Motor neuron (in vitro differentiated cells): ENCODE measurements at places on chromosomes 5 and 9. TPM values are rescaled to one million over a fixed set of nuclear protein-coding genes. Genes with fewer than 3 reads are reported as not detected.

Gene PTGES
- 0.55 and 0.79 TPM in 2 replicates for total RNA-seq

Gene IFNB1
- total RNA-seq, result 0.43 and 0.89 TPM in 2 replicates

GRCh38 chr5:138601444-138601843 lies 26.2 kb upstream of the HSPA9 start:
- no peak for ATAC-seq

- ATAC-seq, result no peak
Measured at GRCh38 chr9:121568343-121569265, 69.0 kb upstream of the GGTA1 start.

DNA sequence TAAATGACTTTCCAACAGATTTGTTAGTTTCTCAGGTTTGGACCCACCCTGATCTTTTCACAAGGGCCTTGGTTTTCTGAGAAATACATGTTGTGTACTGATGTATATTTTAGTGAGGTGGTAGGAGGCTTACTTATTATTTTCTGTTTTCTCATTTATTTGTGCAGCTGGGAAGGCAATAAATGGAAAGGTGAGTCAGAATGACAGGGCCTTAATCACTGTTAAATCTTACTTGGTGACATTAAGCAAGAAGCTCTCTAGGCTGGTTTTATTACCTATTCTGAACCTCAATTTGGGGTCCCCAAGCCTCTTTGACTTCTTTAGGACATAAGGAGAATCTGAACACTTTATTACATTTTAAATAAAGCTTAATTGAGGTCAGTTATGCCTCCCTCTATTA lies 214.0 kb upstream of the DAB2 start:
- ATAC-seq, result no peak

DNA sequence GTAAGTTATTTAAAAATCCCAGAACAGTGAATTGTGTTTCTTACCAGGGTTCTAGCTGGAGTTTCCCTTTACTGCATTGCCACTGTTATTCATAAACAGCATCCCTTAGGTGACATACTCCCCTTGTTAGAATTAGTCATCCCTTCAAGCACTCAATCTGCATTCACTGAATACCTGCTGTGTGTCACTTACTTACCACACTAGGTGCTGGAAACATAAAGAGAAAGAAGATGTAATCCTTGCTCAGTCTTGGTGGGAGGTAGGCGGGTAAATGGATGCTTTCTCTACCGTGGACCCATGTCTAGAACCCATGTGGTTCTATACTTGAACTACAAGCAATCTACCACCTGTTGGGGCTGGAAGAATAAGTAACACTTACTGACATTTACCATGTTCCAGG lies 371.6 kb downstream of the KDM4C start:
- ATAC-seq, result no peak

- ATAC-seq, result no peak
Measured at GRCh38 chr5:101605700-101606099, 690.4 kb downstream of the SLCO4C1 start.

- ATAC-seq, result no peak
Measured at GRCh38 chr5:9251379-9251980, 294.4 kb downstream of the SEMA5A start.

GRCh38 chr5:87627363-87627762 lies 214.6 kb upstream of the CCNH start:
- ATAC-seq, result no peak

GRCh38 chr9:17387565-17387964 lies 191.3 kb upstream of the SH3GL2 start:
- ATAC-seq, result no peak

GRCh38 chr5:884345-885126 lies 8.1 kb downstream of the BRD9 start:
- ATAC-seq, result no peak

- no peak for ATAC-seq
Measured at GRCh38 chr5:5089895-5090649, 50.1 kb upstream of the ADAMTS16 start.
